ENCODE measurements at places on chromosomes 12 and 14.
A peak's percentile ranks its signal among the peaks of the same experiment; 100 is the strongest.

DNA sequence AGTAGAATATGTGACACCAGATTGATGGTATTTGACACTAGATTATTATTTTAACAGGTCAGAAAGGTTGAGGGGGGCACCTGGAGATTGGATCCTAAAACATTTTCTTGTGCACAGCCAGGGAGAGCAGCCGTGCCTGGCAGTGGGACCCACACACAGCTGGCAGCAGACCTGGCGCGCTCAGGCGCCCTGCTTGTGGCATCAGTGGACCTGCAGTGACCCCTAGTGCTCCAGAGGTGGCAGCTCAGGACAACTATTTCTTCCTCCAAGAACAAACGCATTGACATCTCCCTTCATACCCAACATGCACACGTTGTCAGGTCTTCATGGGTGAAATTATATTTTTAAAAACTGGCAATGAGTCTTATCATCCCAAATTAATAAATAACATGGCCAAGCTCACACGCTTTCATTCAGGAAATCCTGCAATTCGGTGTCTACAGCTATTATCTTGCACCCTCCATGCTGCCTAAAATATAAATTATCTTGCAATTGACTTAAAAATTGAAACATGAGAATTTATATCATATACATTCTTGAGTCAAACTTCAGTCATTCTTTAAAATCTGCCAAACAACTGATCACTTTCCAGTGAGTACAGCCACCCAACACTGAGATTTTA lies 7.7 kb upstream of the TMEM132D start:
- peak; percentile 75 for DNase-seq

GRCh38 chr12:57477710-57478681 lies 1.7 kb downstream of the ARHGAP9 start:
- no peak for DNase-seq

GRCh38 chr12:128829861-128830504 lies 6.2 kb upstream of the SLC15A4 start:
- no peak for DNase-seq

DNA sequence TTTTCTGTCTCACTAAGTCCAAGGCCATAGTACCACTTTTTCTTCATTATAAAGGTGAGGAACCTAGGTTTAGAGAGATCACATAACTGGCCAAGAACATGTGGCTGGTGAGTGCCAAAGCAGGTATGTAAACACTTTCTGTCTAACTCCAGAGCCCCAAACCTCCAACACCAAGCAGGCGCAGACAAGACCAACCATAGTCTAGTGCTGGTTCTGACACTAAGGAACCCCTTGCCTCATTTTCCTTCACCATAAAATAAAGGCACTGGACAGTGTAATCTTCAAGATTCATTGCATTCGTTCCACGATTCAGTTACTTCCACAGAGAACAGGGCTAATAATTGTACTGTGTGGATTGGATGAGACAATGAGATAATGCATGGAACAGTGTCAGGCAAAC lies 71.0 kb downstream of the NPAS3 start:
- DNase-seq: no peak

- DNase-seq: no peak
These were observed 668 bp downstream of the APPL2 start for GRCh38 chr12:105235281-105235731.

- no peak for DNase-seq
These were observed 181.0 kb upstream of the GRIP1 start for GRCh38 chr12:66859751-66860440.

- DNase-seq: no peak
These were observed 29.3 kb downstream of the SLC38A2 start for GRCh38 chr12:46343118-46343852.

GRCh38 chr12:49476091-49476490 lies 62.7 kb upstream of the KCNH3 start:
- no peak for DNase-seq

GRCh38 chr12:93483151-93483807 lies 16.0 kb downstream of the MRPL42 start:
- DNase-seq: no peak

GRCh38 chr12:89789862-89790261 lies 81.2 kb upstream of the ATP2B1 start:
- peak; percentile 34 for DNase-seq

DNA sequence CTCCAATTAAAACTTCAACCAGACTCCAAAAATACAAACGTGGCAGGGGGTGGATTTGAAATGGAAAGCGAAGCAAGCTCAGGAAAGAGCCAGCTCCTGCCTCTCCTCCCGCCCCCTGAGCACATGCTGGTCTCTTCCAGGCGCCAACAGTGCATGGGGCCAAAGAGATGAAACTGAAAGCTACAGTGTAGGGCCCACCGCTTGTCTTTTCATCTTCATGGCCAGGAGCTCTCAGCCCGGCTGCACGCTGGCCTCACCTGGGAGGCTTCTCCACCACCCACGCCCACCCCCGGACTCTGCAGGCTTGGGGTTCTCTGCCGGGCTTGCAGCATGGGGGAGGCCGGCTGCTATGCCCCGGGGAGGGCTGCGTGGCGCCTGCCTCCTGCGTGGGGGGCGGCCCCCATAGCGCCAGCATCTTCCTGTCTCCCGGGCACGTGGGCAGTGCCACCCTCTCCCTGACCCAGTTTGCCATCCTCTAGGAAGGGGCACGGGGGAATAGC lies 2.0 kb downstream of the RIMBP2 start:
- DNase-seq: no peak

DNA sequence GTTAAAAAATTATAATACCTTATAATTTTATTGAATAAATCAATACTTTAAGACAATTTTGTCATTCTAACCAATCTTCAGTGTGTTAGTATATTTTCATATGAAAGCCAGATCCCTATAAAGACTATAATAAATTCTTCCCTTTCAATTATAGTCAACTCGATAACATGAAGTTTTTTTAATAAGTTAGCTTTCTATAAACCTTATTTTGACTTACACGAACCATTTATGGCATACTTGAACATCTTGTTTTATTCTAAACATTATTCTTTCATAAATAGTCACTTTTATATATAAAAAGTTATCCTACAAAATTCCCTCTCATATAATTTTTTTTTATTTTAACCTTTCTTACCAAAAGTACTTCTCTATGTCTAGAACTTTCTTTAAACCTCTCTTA lies 1002.3 kb downstream of the TMEM121 start:
- DNase-seq: no peak

DNA sequence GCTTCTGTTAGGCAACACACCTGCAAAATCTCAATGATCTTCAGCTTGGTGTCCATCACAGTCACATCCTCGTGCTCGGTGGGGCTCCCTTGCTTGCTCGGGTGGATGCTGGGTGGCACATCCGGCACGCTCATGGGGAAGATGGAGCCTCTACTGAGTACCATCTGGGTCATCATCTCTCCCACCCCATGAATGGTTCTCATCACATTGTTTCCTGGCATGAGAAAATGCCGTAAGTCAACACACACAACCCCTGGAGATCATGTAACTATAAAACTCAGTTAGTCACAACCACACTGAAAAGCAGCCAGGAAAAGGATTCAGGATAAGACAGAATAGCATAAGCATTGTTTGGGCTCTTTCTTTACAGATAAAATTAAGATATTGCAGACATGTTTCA lies 201.1 kb downstream of the ITPR2 start:
- peak; percentile 68 for DNase-seq

GRCh38 chr14:53956427-53957201 lies at the start of gene BMP4:
Gene BMP4 (minus strand): TSS chr14:53956825. CDS start chr14:53952222, 4,603 bp downstream.
- peak; percentile 52 for DNase-seq

GRCh38 chr12:75389706-75390105 lies 1.2 kb upstream of the GLIPR1L2 start:
- DNase-seq: no peak

DNA sequence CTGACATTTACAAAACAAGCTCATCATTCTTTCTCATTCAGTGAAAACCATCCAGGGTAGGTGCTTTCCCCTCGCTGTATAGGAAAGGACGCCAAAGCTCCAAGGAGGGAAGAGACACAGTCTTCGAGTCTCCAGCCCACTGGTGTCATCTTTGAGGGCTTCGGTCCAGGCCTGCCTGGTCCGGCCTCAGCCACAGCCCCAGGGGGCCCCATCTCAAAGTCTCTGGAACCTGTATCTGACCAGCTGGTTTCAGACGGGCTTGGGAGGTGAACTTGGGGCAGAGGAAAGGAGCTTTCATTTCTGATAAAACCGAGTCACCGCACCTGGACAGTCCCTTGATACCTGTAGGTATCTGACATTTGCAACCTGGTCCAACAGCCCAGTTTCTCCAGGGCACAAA lies 229.5 kb upstream of the RTL1 start:
- DNase-seq: no peak

GRCh38 chr12:13443498-13443897 lies 247.0 kb downstream of the EMP1 start:
- no peak for DNase-seq

DNA sequence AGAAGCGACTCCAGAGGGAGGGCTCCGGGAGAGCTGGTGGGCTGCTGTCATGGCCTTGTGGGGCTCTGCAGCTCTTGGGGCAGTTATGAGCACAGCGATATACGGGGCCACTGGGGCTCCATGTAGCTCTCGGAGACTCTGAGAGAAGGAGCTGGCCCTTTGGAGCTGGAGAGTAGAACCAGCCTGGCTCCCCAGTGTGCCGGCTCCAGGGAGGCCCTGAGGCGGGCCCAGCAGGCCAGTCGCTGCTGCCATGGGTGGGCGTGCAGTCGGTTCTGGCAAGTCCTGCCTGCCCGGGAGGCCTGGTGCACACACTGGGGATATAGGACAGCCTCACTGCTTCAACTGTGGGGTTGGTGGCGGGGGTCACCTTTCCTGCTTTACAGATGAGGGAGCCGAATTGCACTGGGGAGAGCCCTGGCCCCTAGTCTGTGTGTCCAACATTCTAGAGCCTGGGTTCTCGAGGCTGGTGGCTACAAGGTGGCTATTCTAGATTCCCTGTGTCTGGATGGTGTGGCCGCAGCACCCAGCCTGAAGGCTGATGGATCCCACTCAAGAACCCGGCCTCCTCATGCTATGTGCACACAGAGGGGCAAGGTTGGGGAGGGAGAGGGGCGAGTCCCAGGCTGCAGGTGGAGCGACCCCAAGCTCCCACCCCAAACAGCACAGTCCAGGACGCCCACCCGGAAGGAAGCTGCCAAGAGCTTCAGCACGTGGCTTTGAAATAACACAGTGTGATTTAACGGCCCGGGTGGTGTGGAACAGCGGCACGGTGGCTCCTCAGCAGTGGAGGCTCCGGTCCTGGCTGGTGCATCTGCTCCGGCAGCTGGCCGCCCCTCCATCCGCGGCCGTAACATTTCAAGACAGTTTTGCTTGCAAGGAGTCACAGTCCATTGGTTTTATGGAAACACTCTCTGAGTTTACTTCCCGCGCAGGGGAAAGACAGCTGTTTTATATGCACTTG lies 188.3 kb upstream of the C14orf180 start:
- no peak for DNase-seq

DNA sequence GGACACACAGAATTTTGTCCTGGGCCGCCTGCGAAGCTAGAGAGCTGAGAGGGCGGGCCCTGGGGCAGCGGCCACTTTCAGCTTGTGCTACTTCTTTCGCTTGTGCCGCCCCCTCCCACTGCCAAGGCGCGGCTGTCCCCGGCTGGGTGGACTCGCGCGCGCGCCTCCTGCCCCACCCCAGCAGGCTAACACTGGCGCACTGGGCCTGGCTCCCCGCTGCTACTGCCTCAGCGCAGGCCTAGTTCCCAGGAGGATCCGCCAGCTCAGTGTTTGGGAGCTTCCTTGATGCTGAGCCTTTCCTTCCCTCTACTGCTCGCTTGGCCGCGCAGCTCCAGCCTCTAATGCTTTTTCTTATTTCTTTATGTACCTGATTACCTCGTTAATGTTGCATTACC lies 27.4 kb upstream of the METAP2 start:
- peak; percentile 15 for DNase-seq

- no peak for DNase-seq
These were observed 89.8 kb downstream of the WSCD2 start for GRCh38 chr12:108218921-108219320.

- DNase-seq: no peak
These were observed 509.1 kb downstream of the PCNX1 start for GRCh38 chr14:71416392-71416791.
